ENCODE measurements at places on chromosomes 3 and 15.

DNA sequence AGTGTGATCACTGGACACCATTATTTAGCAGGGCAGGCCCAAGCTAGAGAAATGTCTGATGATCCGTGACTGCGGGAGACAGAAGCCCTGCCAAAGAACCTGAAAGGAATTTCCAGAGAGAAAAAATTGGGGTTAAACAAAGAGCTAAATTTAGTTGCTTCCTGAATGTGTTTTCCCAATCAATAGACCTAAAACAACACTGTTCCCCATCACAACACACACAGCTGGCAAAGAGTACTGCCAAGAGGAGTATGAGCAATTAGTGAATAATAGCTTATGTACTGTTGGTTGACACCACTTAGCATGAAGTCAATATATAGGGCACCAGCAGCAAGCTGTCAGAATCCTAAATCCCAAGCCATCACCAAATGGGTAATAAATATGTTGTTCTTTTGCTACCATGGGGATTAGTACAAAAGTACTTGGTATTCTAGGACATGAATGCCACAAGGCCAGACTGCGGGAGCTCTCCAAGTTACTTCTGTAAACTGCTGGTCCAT, 35.7 kb downstream of the CLK3 start:
- H3K27ac ChIP-seq = no peak overlapping the region
- H3K36me3 ChIP-seq = peaks cover 8% of the 10 kb centered on the region
- H3K27me3 ChIP-seq = no peaks in the 10 kb centered on the region
- no peak overlapping the region for H3K4me3 ChIP-seq

GRCh38 chr3:100869787-100870186, 123.4 kb downstream of the ABI3BP start:
- H3K4me1 ChIP-seq = no peaks in the 10 kb centered on the region
- no peak for DNase-seq
- no peak overlapping the region for H3K27ac ChIP-seq
- H3K27me3 ChIP-seq = peaks cover 10% of the 10 kb centered on the region
- H3K36me3 ChIP-seq = no peaks in the 10 kb centered on the region

DNA sequence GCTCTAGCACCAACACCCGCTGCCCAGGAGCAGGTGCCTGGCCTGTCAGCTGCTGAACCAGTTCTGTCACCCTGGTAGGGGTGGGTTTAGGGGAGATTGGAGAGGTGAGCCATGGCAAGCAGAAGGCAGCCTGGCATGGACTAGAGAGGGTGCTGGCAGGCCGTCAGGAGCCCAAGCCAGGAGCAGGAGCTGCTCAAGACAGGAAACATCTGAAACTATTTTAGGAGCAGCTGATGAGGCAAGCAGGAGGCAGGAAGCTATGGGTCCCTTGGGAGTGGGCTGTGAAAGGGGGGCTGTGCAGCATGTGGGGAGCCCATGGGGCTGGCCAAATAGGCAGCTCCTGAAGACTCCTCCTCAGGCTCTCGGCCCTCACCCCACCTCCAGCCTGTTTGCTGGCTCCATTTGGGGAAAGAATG, 2.3 kb downstream of the INKA1 start:
- H3K27me3 ChIP-seq = peaks cover 15% of the 10 kb centered on the region
- peaks cover 20% of the 10 kb centered on the region for H3K36me3 ChIP-seq
- no peak for DNase-seq
- peak overlapping the region; percentile 2 for H3K4me3 ChIP-seq

DNA sequence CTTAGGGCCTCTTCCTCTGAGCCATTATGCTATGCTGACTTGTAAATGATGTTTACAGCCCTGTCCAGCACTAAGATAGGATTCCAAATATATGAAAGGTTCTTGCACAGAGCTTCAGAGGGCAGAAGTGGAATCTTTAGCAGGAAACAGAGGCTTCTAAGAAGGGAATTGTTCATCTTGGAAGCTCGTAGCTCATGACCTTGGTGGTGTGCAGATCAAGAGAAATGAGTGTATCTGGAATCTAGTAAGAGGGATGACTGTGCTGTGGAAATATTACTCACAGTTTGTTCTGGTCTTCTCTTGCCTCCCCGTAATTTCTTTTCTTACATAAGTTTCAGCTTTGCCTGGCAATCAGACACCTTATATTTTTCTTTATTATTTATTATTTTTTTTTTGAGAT, 175.8 kb downstream of the SPATA16 start:
- H3K27ac ChIP-seq = no peak overlapping the region
- no peaks in the 10 kb centered on the region for H3K27me3 ChIP-seq
- no peaks in the 10 kb centered on the region for H3K36me3 ChIP-seq
- H3K4me1 ChIP-seq = no peaks in the 10 kb centered on the region
- no peak overlapping the region for H3K4me3 ChIP-seq
- DNase-seq = no peak

DNA sequence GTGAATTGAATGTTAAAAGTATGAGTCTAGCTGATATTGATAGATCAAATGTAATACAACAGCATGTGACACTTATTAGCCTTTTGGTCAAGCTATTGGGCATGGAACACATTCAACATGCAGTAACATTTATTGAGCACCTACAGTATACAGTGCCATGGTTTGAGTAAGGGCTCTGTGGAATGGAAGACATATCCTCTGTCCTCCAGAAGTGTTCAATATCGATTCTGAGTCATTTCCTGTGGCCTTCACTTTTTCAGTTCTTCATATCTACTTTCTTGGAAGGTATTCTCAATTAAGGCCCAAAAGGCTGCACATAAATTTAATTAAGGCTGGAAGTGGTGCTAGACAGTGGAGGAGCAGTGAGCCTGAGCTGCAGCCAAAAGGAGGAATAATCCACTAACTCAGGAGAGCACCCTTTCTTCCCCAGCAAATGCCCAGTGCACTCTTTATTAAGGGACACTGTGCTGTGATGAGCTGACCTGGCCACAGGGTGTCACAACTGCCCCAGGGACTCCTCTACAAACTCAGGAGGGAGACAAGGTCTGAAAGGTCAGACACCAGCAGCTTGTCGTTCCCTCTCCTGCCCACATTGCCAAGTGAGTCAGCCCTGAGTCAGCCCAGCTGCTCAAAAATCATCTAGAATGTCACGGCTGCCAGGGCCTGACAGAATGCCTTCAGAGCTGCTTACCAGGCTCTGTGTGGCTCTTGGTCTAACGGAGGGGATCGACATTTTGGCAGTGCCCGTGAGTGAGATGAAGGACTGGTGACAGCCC, 544.8 kb downstream of the AGBL1 start:
- H3K27ac ChIP-seq = peak overlapping the region; percentile 47
- no peaks in the 10 kb centered on the region for H3K27me3 ChIP-seq
- H3K4me1 ChIP-seq = peaks cover 49% of the 10 kb centered on the region
- H3K36me3 ChIP-seq = no peaks in the 10 kb centered on the region
- peak overlapping the region; percentile 41 for H3K4me3 ChIP-seq

DNA sequence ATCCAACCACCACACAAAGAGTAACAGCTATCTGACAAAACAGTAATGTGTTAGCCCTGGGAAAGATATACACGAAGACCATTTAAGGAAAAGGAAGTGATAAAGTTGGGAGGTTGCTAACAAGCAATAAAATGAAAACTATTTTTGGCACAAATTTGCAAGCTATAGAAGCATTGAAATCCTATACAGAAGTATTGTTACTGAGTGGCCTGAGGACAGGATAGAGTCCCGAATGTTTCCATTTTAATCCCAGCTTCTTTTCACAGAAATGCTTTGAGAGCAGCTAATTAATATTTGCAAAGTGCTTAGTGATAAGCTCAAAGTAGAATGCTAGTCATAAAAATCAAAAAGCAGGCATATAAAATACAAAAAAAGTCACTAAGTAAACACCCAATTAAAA, 51.5 kb downstream of the RAD18 start:
- no peaks in the 10 kb centered on the region for H3K27me3 ChIP-seq
- no peak for DNase-seq
- H3K27ac ChIP-seq = no peak overlapping the region
- no peak overlapping the region for H3K4me3 ChIP-seq

DNA sequence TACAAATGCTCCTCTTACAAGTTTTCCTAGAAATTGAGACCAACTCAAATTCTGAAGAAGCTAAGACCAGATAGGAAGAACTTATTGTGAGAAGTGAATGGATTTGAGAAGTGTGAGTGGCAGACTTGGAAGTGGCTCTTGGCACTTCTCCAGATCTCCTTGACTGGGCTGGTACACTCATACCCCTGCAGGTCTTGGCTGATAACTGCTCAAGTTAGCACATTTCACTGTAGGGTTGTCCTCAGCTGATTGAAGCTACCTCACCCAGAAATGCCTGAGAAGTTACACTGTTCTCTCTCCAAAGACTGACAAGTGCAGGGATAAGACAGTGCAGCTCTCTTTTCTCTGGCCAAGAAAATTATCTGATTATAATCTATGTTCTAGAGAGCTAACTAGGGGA, 16.5 kb upstream of the CLDN1 start:
- H3K36me3 ChIP-seq = no peaks in the 10 kb centered on the region
- no peak for DNase-seq
- H3K4me3 ChIP-seq = no peak overlapping the region
- H3K27ac ChIP-seq = no peak overlapping the region
- H3K27me3 ChIP-seq = peaks cover 5% of the 10 kb centered on the region

- no peak for DNase-seq
- peak overlapping the region; percentile 75 for H3K27ac ChIP-seq
- peak overlapping the region; percentile 89 for H3K4me3 ChIP-seq
- no peaks in the 10 kb centered on the region for H3K27me3 ChIP-seq
- peaks cover 85% of the 10 kb centered on the region for H3K4me1 ChIP-seq
- peaks cover 52% of the 10 kb centered on the region for H3K36me3 ChIP-seq
Observed at GRCh38 chr3:51682526-51682925, 11.5 kb downstream of the TEX264 start.

DNA sequence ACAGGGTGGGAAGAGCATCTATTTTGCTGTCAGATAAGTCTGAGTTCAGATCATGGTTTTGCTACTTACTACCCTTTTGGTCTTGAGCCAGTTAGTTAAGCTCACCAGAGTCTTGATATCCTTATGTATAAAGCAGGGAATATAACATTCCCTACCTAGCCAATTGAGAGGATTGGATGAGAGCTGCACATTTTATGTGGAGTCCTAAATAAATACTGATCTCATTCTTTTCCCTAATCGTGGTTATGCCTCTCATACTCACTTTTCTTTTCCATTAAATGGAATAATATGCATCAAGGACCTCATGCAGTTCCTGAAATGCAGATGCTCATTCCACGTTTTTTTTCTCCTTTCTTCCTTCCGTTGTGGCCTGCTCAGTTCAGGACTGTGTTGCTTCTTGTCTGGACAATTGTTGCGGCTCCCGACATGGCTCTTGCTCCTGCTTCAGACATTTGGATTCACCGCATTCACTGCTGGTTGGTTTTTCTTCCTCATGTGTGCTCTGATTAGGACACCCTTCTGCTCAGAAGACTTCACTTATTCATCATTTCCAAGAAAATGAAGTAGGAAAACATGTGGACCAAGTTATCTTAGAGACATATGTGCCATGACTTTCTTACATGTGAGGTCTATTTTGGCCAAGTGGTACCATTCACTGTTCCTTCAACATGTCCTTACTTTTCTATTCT, 90.2 kb downstream of the NFKBIZ start:
- H3K27ac ChIP-seq = no peak overlapping the region
- H3K36me3 ChIP-seq = no peaks in the 10 kb centered on the region
- no peak overlapping the region for H3K4me3 ChIP-seq
- H3K4me1 ChIP-seq = peaks cover 37% of the 10 kb centered on the region

DNA sequence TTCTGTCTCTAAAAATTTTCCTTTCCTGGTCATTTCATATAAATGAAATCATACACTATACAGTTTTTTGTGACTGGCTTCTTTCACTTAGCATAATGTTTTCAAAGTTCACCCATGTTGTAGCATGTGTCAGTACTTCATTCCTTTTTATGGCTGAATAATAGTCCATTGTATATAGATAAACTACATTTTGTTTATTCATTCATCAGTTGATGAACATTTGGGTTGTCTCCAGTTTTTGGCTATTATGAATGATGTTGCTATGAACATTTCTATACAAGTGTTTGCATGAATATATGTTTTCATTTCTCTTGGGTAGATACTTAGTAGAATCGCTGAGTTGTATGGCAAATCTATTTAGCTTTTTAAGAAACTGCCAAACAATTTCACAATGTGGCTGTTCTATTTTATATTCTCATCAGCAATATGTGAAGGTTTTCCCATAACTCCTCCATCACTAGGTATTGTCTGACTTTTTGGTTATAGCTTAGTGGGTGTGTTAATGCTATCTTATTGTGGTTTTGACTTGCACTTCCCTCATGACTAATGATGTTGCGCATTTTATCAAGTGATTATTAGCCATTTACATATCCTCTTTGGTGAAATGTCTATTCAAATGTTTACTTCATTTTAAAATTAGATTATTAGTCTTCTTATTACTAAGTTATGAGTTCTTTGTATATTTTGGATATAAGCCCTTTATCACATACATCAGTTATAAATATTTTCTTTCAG, 21.7 kb upstream of the AP4E1 start:
- no peak for DNase-seq
- no peak overlapping the region for H3K27ac ChIP-seq
- H3K4me3 ChIP-seq = no peak overlapping the region
- H3K4me1 ChIP-seq = peaks cover 39% of the 10 kb centered on the region
- H3K27me3 ChIP-seq = no peaks in the 10 kb centered on the region
- peaks cover 7% of the 10 kb centered on the region for H3K36me3 ChIP-seq

DNA sequence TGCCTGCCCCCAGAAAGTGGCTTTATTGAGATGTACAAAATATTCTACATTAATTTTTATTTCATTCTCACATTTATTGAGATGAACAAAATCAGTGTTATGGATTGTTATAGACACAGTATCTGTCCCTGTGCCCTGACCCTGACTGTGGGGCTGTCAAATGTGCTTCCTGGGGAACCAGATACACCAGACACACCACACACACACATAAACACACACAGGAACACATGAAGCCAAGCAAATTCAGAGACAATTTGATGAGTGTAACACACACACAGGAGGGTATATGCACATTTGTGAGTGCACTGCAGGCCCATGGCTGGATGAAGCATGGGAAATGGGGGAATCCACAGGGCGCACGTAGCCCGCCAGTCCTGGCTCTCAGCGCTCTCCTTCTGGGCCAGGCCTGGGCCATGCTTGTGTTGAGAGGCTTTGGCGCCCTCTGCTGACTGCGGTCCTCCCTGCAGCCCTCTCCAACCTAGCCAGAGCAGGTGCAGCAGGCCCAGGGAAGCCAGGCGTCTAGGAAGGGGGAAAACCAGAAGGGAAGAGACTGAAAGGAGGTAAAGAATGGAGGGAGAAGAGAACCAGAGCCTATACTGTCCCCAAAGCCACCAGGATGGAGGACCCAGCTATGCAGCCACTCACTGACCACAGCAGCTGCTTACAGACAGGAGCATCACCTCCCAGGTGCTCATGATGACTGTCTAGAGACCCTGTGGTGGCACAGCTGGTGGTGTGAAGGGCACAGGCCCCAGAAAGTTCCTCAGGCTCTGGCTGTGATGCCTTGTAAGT, 18.0 kb upstream of the LOXL1 start:
- peaks cover 2% of the 10 kb centered on the region for H3K36me3 ChIP-seq
- H3K4me3 ChIP-seq = no peak overlapping the region
- peaks cover 7% of the 10 kb centered on the region for H3K4me1 ChIP-seq
- H3K27me3 ChIP-seq = peaks cover 7% of the 10 kb centered on the region

GRCh38 chr3:158788446-158788845, 13.4 kb upstream of the MFSD1 start:
- H3K27me3 ChIP-seq = peaks cover 4% of the 10 kb centered on the region
- no peaks in the 10 kb centered on the region for H3K36me3 ChIP-seq
- no peak overlapping the region for H3K4me3 ChIP-seq
- H3K27ac ChIP-seq = no peak overlapping the region
- no peak for DNase-seq

Data from T-helper 2 cell treated with Interferon-gamma antibody and Interleukin-4, amounts not matched to agents 5 μg/mL and 100 μg/mL, for 36 hours (primary cell).